Activated CD4-positive, alpha-beta memory T cell treated with anti-CD3 and anti-CD28 coated beads, Interleukin-2, amount 10 ng/mL, durations not matched to agents 7 days and 5 days (primary cell): ENCODE measurements at places on chromosomes 4 and X. TPM values are rescaled to one million over a fixed set of nuclear protein-coding genes. Genes with fewer than 3 reads are reported as not detected.
A peak's percentile ranks its signal among the peaks of the same experiment; 100 is the strongest.

The SERPINA7 gene
- total RNA-seq, result not detected

The PCDH19 gene
- not detected for total RNA-seq

GRCh38 chr4:169931964-169932363 lies 94.2 kb downstream of the MFAP3L start:
- H3K27me3 ChIP-seq, result no peaks in the 10 kb centered on the region
- no peak overlapping the region for H3K4me3 ChIP-seq
- no peak for DNase-seq
- no peaks in the 10 kb centered on the region for H3K4me1 ChIP-seq
- no peak overlapping the region for H3K27ac ChIP-seq

DNA sequence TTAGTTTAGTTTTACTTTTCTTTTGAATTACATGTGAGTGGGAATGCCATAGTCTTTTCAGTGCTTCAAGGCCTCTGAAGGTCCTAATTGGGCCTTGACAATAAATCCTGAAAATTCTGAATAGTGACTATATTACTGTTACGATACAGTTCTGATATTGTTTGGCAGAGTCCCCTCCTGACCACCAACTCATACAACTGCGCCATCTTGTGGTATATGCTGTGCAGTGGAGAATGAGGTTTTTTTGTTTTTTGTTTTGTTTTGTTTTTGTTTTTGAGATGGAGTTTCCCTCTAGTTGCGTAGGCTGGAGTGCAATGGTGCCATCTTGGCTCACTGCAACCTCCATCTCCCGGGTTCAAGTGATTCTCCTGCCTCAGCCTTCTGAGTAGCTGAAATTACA lies 56.6 kb upstream of the CHRDL1 start:
- H3K27ac ChIP-seq, result no peak overlapping the region
- H3K4me1 ChIP-seq, result no peaks in the 10 kb centered on the region

DNA sequence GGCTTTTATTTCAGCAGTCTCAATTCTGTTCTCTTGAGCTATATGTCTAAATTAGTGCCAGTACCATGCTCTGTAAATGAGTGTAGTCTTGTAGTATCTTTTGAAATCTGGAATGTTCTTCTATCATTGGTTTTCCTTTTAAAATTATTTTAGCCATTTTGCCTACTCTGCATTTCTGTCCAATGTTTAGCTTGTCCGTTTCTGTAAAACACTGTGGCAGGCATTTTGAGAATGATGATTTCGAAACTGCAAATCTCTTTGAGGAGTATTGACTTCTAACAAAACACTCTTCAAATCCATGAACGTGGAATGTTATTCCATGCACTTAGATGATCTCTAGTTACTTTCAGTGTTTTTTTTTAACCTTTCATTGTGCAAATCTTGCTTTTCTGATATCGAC lies 28.3 kb upstream of the PPP4R3C start:
- no peaks in the 10 kb centered on the region for H3K4me1 ChIP-seq
- DNase-seq, result no peak
- H3K27ac ChIP-seq, result no peak overlapping the region
- H3K4me3 ChIP-seq, result no peak overlapping the region

The FGF2 gene
- total RNA-seq, result 0.25 TPM

GRCh38 chrX:13128104-13128503 lies 83.7 kb upstream of the FAM9C start:
- no peak overlapping the region for H3K4me3 ChIP-seq
- no peak overlapping the region for H3K27ac ChIP-seq
- no peak for DNase-seq
- H3K4me1 ChIP-seq, result peaks cover 49% of the 10 kb centered on the region
- H3K36me3 ChIP-seq, result peaks cover 6% of the 10 kb centered on the region

The DMRTC1B gene
- total RNA-seq, result not detected

- H3K4me3 ChIP-seq, result no peak overlapping the region
- no peak for DNase-seq
- H3K27ac ChIP-seq, result no peak overlapping the region
- H3K4me1 ChIP-seq, result no peaks in the 10 kb centered on the region
- H3K27me3 ChIP-seq, result no peaks in the 10 kb centered on the region
Measured at GRCh38 chrX:134679644-134680043, 21.4 kb upstream of the PLAC1 start.

- H3K27ac ChIP-seq, result no peak overlapping the region
- DNase-seq, result no peak
- no peaks in the 10 kb centered on the region for H3K27me3 ChIP-seq
Measured at GRCh38 chr4:177810220-177810619, 368.0 kb upstream of the AGA start.

The ARSJ gene
- total RNA-seq, result not detected

GRCh38 chr4:21710179-21710835 lies 238.3 kb downstream of the KCNIP4 start:
- no peak overlapping the region for H3K27ac ChIP-seq
- H3K27me3 ChIP-seq, result no peaks in the 10 kb centered on the region
- no peak for DNase-seq
- H3K36me3 ChIP-seq, result no peaks in the 10 kb centered on the region
- no peaks in the 10 kb centered on the region for H3K4me1 ChIP-seq

- no peak overlapping the region for H3K27ac ChIP-seq
- no peaks in the 10 kb centered on the region for H3K4me1 ChIP-seq
- H3K27me3 ChIP-seq, result no peaks in the 10 kb centered on the region
- H3K4me3 ChIP-seq, result no peak overlapping the region
- no peak for DNase-seq
- no peaks in the 10 kb centered on the region for H3K36me3 ChIP-seq
Measured at GRCh38 chrX:4935846-4936245, 1222.4 kb upstream of the PRKX start.

DNA sequence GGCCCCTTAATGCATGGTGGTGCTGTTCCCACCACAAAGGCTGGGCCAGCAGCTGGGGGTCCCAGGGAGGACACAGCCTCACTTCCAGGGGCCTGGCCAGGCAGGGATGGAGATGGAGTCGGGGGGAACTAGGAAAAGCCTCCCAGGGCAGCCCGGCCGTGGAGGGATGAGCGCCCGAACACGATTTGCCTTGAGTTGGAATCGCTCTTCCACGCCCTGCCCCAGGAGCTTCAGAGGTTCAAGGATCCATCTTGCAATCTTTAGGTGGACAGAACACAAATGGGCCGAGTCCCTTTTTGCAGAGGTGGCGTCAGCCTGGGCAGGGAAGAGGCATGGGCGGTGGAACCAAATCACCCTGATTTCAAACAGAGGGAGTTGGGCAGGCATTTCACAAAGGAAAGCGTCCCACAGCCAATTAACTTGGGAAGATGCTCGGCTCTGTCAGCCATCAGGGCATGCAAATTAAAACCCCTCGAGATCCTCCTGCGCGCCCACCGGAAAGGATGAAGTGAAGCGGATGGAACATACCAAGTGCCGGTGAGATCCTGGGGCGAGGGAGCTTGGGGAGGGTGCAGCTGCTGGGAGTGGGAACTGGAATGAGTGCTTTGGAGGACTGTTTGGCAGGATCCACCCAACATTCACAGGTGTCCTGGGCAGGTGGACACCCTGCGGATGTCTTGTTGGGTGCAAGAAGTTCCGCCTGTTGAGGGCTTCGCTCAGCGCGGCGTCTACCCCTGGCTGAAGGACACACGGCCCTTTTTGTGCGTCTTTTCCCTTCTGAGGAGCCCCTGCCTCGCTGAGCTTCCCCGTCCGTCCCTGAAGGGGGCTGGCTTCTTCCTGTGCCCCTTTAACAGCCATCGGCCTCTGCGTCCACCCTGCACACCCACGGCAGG lies 75.7 kb downstream of the HTRA3 start:
- H3K4me3 ChIP-seq, result no peak overlapping the region
- H3K4me1 ChIP-seq, result no peaks in the 10 kb centered on the region
- no peaks in the 10 kb centered on the region for H3K27me3 ChIP-seq
- no peak overlapping the region for H3K27ac ChIP-seq
- DNase-seq, result no peak

DNA sequence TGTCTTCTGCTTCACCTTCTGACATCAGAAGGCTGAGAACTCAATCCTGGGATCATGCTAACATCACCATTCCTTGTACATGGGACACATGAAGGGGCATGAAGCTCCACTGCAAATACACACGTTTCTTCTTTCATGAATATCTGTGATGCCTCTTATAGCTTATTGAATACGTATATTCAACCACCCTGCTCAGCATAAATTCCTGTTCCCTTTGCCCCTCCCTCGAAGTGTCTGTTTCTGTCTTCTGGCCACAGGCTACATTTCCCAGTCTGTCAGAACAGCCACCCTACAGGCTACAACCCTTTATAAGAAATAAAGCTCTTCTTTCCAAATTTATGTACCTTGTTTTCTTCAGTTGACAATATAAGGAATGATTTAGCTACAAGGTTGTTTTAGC lies 201.3 kb upstream of the STS start:
- no peak for DNase-seq
- no peaks in the 10 kb centered on the region for H3K4me1 ChIP-seq
- no peaks in the 10 kb centered on the region for H3K36me3 ChIP-seq
- no peak overlapping the region for H3K27ac ChIP-seq

DNA sequence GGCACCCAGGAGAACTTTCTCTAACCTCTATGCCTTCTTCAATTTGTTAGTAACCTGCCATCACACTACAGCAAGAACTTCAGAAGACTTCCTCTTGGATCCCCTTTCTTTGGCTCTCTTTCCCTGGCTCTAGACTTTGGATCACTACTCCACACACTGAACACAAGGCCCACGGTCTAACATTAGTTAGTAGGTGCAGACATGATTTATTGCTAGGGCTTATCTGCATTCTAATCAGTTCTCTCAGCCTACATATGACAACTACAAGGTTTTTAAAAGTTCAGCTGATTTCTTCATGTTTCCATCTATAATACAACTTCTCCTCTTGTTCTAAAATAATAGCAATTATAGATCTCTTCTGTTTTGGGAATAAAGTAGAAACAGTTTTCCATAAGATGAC lies 209.1 kb upstream of the ANXA10 start:
- no peaks in the 10 kb centered on the region for H3K36me3 ChIP-seq
- H3K4me3 ChIP-seq, result no peak overlapping the region
- H3K27me3 ChIP-seq, result no peaks in the 10 kb centered on the region

GRCh38 chr4:186709517-186709916 lies 14.1 kb downstream of the FAT1 start:
- DNase-seq, result no peak
- no peaks in the 10 kb centered on the region for H3K27me3 ChIP-seq
- no peak overlapping the region for H3K4me3 ChIP-seq
- no peaks in the 10 kb centered on the region for H3K36me3 ChIP-seq
- no peak overlapping the region for H3K27ac ChIP-seq

DNA sequence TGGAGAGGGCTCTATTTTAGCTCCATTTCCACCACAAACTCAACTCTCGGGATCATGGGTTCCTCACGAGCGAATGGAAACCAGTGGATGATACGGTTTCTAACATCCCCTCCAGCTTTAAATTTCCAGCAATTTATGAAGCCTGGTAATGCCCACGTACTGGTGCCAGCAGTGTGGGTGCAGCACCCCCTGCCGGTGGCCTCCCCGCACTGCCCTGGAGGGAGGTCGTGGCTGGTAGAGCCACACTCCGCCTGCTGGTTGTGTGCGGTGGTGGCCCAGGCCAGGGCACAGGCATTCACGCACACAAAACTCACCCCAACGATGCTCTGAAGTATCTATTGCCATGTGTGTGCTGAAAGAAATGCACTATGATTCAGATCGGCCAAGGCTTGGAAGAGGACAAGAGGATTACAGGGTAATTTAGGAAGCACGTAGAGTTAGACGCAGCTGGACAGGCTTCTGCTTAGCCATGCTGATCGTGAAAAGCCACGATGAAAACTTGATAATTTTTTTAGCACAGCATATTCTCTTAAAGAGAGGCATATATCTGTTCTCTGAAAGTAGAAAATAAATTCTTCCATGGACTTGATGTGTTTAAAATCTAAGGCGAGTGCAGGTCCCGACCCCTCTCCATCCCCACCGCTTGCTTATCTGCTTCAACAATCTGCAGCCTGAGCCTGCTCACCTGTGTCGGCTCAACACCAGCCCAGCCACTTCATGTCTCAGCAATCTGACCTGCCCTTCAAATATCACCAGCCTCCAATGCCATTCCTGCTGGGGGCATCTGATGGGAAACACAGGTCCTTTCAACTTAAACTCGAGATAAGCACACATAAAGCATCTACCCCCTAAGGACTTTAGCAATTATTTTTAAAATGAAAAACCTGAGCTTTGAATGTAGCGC lies 59.1 kb downstream of the SCD5 start:
- peak; percentile 79 for DNase-seq
- no peak overlapping the region for H3K4me3 ChIP-seq
- no peak overlapping the region for H3K27ac ChIP-seq
- H3K36me3 ChIP-seq, result no peaks in the 10 kb centered on the region
- H3K27me3 ChIP-seq, result peaks cover 16% of the 10 kb centered on the region

GRCh38 chrX:32280489-32280888 lies 930.9 kb downstream of the DMD start:
- H3K27me3 ChIP-seq, result no peaks in the 10 kb centered on the region
- no peak overlapping the region for H3K4me3 ChIP-seq
- H3K36me3 ChIP-seq, result no peaks in the 10 kb centered on the region
- H3K27ac ChIP-seq, result no peak overlapping the region
- no peak for DNase-seq
- no peaks in the 10 kb centered on the region for H3K4me1 ChIP-seq

The SYTL5 gene
- total RNA-seq, result not detected

The TBC1D25 gene
- 22.3 TPM for total RNA-seq

The OSTC gene
- 81.4 TPM for total RNA-seq

The ZNF732 gene
- not detected for total RNA-seq

DNA sequence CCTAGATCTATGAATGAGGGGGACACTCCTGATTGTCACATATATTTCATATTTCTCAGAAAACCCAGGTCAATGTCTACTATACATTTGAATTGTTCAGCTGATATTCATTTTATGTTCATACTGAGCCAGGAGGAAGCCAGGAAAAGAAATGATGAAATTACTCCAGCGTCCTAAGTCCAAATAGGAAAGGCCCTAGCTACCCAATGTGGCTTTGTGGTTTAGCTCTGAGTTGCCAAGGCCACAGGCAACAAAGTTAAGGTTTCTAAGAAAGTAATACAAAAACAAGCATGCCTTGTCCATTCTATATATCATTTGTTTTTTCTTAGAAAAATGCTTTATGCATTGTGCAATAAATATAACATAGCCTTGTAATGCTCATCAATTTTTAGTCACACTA lies 4.5 kb upstream of the CSN2 start:
- H3K27me3 ChIP-seq, result no peaks in the 10 kb centered on the region
- no peaks in the 10 kb centered on the region for H3K36me3 ChIP-seq
- no peak overlapping the region for H3K4me3 ChIP-seq
- H3K27ac ChIP-seq, result no peak overlapping the region
- no peaks in the 10 kb centered on the region for H3K4me1 ChIP-seq

The USP26 gene
- not detected for total RNA-seq

- no peak overlapping the region for H3K27ac ChIP-seq
- H3K4me1 ChIP-seq, result no peaks in the 10 kb centered on the region
- H3K27me3 ChIP-seq, result no peaks in the 10 kb centered on the region
- no peaks in the 10 kb centered on the region for H3K36me3 ChIP-seq
- no peak overlapping the region for H3K4me3 ChIP-seq
Measured at GRCh38 chrX:144566592-144566991, 680.7 kb upstream of the SPANXN1 start.

The CASK gene
- 30.1 TPM for total RNA-seq

GRCh38 chr4:99180382-99181070 lies 36.4 kb upstream of the ADH4 start:
- H3K27me3 ChIP-seq, result no peaks in the 10 kb centered on the region
- no peak for DNase-seq
- H3K4me1 ChIP-seq, result no peaks in the 10 kb centered on the region
- H3K4me3 ChIP-seq, result no peak overlapping the region

- H3K4me3 ChIP-seq, result no peak overlapping the region
- no peaks in the 10 kb centered on the region for H3K27me3 ChIP-seq
- DNase-seq, result no peak
- H3K36me3 ChIP-seq, result peaks cover 39% of the 10 kb centered on the region
- no peak overlapping the region for H3K27ac ChIP-seq
- peaks cover 2% of the 10 kb centered on the region for H3K4me1 ChIP-seq
Measured at GRCh38 chr4:38025665-38026064, 65.5 kb downstream of the PTTG2 start.

The EFHC2 gene
- total RNA-seq, result 0.63 TPM

The CXXC4 gene
- total RNA-seq, result not detected
